ENCODE measurements at places on chromosomes 12 and 14. TPM values are rescaled to one million over a fixed set of nuclear protein-coding genes. Genes with fewer than 3 reads are reported as not detected.

GRCh38 chr12:29131539-29131938, 17.5 kb upstream of the FAR2 start:
- no peak for DNase-seq
- H3K4me1 ChIP-seq, result no peaks in the 10 kb centered on the region
- no peak overlapping the region for H3K27ac ChIP-seq
- no peaks in the 10 kb centered on the region for H3K27me3 ChIP-seq

DNA sequence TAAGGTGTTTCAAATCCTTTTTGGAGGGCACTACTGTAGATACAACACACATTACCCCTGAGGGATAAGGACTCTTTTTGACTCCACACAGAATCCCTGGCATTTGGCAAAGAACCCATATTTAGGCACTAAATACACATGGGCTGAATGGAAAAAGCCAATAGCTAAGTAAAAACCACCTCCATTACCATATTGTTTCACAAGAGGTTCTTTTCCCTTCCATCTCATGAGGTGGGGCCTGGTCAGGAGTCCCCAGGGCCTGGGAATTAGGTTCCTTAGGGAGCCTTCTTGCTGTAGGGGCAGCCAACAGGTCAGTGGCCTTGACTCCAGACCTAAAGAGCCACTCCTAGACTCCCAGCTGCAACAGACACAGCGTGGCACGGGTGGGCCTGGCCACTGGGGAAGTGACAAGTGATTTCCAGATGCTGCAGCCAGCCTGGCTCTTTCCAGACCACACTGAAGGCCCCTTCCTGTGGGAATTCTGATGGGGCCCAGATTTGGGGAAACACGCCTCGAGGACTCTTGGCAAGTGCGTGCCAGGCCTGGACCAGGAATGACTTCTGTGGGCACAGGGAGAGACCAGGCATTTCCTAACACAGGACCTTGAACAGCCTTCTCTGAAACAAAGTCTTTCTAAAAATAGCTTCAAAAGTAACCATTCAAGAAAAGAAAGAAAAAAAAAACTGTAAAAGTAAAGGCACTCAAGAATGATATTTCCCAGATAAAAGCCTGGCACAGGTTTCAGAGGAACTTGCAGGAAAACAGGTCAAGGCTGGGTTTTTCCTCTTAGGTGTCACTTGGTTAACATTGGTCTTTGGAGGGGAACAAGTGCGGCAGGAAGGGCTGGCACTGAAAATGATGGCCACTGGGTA, 18.1 kb downstream of the SSH1 start:
- no peaks in the 10 kb centered on the region for H3K27me3 ChIP-seq
- H3K36me3 ChIP-seq, result peaks cover 49% of the 10 kb centered on the region
- H3K4me1 ChIP-seq, result no peaks in the 10 kb centered on the region
- no peak overlapping the region for H3K4me3 ChIP-seq
- no peak for DNase-seq
- H3K27ac ChIP-seq, result peak overlapping the region; percentile 24

- no peak overlapping the region for H3K27ac ChIP-seq
- no peaks in the 10 kb centered on the region for H3K36me3 ChIP-seq
- H3K27me3 ChIP-seq, result peaks cover 8% of the 10 kb centered on the region
- H3K4me1 ChIP-seq, result no peaks in the 10 kb centered on the region
- no peak overlapping the region for H3K4me3 ChIP-seq
These were observed 20.9 kb downstream of the OAS2 start for GRCh38 chr12:112998987-112999767.

- H3K27me3 ChIP-seq, result peaks cover 21% of the 10 kb centered on the region
- peak; percentile 63 for DNase-seq
- no peaks in the 10 kb centered on the region for H3K36me3 ChIP-seq
- H3K4me3 ChIP-seq, result no peak overlapping the region
These were observed 20.1 kb downstream of the TPCN1 start for GRCh38 chr12:113241191-113242025.

- no peak overlapping the region for H3K27ac ChIP-seq
- peaks cover 13% of the 10 kb centered on the region for H3K4me1 ChIP-seq
- H3K4me3 ChIP-seq, result no peak overlapping the region
These were observed 44.8 kb downstream of the EP400 start for GRCh38 chr12:131994589-131994988.

The RNASE8 gene
- total RNA-seq, result not detected

The IGFBP6 gene
- total RNA-seq, result 21.7 TPM

DNA sequence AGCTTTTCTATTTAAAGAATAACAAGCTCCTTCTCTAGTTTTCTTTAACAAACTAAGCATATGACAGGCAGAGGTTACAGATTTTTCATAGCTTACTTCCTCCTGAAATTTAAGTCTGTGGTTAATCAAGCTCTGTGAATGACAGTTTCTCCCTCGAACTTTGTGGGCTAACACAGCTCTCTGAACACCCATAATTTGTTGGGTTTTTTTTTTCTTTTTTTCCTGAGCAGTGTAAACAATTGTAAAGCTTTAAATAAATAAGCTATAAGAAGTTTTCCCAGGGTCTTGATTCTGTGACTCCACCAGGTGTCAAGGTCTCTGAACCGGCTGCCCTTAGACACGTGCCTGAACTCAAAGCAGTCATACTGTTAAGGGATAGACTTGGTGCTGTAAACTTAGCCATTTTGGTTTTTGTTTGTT, 128.1 kb upstream of the AMIGO2 start:
- no peaks in the 10 kb centered on the region for H3K36me3 ChIP-seq
- peaks cover 13% of the 10 kb centered on the region for H3K4me1 ChIP-seq
- H3K4me3 ChIP-seq, result no peak overlapping the region
- no peak for DNase-seq

DNA sequence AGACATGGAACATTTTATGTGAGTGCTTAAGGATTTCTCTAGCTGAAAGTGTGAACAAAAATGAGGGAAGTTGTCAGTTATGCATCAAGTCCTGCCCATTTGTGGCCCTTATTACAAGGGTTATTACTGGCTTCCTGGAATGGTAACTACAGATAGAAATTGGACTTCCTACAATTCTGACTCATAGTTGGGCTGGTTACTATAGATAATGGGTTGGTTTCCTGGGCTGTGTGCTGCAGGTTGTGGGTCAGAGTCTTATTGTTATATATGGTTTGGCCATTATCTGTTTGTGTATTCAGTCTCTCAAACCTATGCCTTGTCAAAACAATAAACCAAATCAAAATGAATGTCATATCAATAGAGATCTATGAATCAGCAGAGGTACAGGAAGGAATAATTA, 313.7 kb downstream of the ADAMTS20 start:
- H3K4me1 ChIP-seq, result no peaks in the 10 kb centered on the region
- H3K27me3 ChIP-seq, result no peaks in the 10 kb centered on the region
- H3K4me3 ChIP-seq, result peak overlapping the region; percentile 31
- H3K27ac ChIP-seq, result no peak overlapping the region

GRCh38 chr12:4270831-4271716, 2.5 kb upstream of the CCND2 start:
- H3K4me3 ChIP-seq, result peak overlapping the region; percentile 73
- H3K27me3 ChIP-seq, result peaks cover 71% of the 10 kb centered on the region
- peak; percentile 92 for DNase-seq
- H3K4me1 ChIP-seq, result peaks cover 4% of the 10 kb centered on the region

The MYF5 gene
- not detected for total RNA-seq

DNA sequence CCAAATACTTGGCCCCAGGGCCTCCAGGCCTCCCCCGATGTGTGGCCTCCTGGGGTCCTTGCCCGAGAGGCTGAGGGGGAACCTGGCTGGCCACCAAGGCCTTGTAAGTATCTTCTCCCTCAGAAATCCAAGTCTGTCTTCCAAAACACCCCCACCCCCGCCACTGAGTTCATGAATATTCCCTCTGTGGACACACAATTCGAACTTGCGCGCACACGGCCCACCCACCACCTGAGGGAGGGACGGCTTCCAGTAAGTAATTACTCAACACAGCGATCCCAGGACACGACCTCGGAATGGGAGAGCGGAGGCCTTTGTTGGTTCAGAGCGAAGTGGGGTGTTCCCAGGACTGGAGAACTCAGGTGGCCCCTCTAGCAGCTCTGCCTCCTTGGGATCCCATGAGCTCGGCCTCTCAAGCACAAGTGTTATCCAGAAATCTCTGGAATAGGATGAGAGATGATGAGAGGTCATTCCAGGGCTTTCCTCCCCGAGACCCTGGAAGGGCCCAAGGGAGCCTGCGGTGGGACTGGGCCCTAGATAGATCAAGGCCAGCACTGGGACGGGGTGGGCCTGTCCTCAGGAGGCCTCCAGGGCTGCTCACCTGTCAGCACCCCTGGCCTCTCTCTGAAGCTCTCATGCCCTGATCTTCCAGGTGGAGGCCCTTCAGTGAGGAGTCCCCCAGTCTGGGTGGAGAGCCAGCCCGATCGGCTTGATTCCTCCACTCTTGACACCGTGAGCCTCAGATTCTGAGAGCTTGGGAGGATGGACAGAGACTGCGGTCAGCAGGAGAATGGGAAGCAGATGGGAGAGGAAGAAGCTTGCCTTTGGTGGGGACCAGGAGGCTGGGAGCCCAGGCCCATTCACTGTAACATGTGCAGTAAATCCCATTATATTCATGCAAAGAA, 219.0 kb upstream of the RTL1 start:
- no peaks in the 10 kb centered on the region for H3K36me3 ChIP-seq
- DNase-seq, result peak; percentile 31
- H3K27ac ChIP-seq, result no peak overlapping the region
- no peak overlapping the region for H3K4me3 ChIP-seq
- H3K4me1 ChIP-seq, result peaks cover 3% of the 10 kb centered on the region

DNA sequence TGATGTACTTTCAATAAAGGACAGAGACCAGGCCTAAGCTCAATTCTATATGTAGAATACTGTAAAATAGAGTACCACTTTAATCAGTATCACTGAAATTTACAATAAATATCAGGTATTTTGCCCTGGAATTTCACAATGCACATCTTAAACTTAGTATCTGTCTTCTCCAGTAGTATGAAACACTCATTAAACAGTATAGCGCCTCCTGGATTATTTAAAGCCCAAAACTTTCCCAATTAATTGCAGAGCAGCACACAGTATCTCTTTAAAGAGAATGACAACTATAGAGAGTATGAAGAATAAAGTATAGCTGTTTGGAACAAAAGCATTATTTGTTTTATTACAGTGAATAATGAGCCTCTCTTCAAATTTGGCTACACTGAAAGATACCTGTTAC, 80.2 kb downstream of the BHLHE41 start:
- peaks cover 9% of the 10 kb centered on the region for H3K4me1 ChIP-seq
- no peak overlapping the region for H3K27ac ChIP-seq
- H3K36me3 ChIP-seq, result peaks cover 7% of the 10 kb centered on the region
- no peak overlapping the region for H3K4me3 ChIP-seq
- no peak for DNase-seq

The LIN52 gene
- 4.4 TPM for total RNA-seq

The CRIP1 gene
- 50.3 TPM for total RNA-seq

DNA sequence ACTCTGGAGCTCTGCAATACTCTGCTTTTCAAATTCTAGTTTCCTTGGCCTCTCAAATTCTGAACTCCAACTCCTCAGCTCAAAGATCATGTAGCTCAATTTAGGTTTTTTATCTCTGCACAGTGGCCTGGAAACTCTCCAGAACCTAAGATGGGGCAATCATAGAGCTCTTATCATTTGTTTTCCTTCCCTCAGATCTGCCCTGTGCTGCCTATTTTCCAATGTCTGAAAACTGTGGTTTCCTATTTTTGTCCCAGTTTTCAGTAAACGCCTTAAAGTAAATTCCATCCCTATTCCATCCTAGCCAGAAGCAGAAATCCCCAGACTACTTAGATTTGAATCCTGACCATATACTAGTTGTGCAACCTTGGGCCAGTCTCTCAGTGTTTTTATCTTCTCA, 73.2 kb downstream of the CEP83 start:
- H3K36me3 ChIP-seq, result peaks cover 20% of the 10 kb centered on the region
- H3K4me3 ChIP-seq, result no peak overlapping the region
- no peaks in the 10 kb centered on the region for H3K27me3 ChIP-seq
- DNase-seq, result no peak
